Right renal pelvis (tissue), 4 donors: ENCODE measurements at places on chromosomes 5 and 9.

DNA sequence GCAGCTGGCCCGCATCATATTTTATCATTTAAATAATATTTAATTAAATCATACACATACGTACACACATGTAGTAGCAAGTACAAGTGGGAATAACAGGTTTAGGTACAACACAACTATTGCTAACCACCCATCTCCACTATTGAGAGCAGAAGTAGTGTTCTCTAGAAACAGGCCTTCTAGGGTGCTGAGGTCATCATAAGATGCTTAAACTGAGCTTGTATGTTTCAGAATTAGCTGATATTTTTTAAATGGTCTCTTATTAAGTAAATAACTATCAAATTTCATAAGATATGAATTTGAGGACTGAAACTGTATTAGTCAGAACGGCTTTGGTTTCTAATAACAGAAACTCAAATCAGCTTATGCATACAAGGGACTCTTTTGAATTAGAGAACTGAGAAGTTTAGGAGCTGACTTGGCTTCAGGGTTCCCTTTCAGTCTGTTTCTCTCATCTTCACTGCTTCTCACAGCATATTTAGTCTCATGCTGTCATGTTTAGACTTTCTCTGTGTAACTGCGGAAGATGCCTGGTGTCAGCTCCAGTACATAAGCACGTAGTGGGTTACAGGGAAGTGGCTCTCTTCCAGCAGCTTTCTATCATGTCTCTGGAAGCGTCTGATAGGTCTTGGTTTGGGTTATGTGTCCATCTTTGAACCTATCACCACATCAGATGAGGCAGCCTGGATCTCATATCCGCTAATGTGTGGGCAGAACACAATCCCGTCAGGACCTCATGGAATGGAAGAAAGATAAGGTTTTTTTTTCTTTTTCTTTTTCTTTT lies 25.0 kb upstream of the OCLN start:
- DNase-seq: no peak

DNA sequence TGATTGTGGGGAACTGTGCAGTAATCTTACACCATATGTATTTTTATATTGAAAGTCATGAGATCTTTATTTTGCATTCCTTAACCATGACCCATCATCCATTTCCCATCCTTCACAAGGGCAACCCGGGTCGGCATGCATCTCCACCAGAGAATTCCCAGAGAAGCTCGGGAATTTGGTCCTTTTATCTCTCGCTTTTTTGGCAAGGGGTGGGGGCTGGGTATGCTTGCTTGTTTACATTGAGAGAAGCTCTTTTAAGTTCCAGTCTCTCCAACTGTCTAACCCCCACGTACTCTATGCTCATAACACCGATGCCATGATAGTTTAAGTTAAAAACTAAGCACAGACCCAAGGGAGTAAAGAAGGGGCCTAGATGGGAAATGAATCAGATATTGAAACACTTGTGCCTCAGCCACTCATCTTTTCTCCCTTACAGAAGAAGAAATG lies 109.9 kb upstream of the NFIB start:
- no peak for DNase-seq

DNA sequence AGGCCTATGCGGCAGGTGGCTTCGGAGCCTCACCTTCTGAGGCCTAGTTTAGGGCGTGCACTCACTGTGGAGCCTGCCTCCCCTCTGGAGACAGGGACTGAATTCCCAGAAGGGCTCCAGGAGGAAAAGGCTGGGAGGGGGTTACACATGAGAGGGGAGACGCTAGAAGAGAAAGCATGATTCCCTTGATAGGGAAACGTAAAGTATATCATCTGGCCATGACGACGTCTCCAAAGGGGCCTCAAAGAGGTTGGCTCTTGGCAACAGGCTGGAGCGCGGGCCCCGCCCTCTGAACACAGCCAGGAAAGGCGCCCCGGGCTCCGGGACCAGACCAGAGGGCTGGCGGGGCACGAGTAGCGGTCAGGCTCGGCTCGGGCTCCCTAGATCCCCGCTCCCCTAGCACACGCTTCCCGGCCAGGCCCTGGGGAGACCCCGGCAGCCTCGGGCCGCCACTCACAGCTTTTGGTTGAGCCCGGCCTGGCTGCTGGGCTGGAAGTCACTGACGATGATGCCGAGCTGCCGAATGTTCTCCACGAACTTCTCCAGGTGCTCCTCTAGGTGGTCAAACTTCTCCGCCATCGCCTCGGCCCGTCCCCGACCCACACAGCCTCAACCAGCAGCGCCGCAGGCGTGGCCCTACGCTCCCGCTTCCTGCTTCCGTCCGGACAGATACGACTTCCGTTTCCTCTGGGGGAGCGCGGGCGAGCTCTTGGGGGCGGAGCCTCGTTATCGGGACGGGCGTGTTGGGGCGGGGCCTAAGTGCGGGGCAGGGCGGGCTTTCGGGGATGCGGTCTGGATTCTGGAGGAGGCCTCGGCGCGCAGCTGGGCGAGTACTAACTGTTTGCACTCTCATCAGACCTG lies at the start of gene MED10:
TSS of gene MED10 (minus strand) at position 643 of the 861 bp plus-strand sequence. CDS start at position 579, 64 bp downstream.
- DNase-seq: peak; percentile 81

DNA sequence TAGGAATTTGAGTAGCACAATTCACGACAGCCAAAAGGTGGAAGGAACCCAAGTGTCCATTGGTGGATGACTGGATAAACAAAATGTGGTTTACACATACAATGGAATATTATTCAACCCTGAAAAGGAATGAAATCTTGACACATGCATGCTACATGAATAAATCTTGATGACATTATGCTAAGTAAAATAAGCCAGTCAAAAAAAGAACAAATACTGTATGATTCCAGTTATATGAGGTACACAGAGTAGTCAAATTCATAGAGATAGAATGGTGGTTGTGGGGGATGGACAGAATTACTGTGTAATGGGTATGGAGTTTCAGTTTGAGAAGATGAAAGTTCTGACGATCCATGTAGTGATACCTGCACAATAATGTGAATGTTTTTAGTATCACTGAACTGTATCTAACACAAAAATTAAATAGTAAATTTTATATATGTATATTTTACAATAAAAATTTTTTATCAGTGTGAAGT lies 117.7 kb upstream of the GNA14 start:
- DNase-seq: no peak

- no peak for DNase-seq
Observed at GRCh38 chr9:114056527-114056926, 21.6 kb downstream of the AMBP start.

GRCh38 chr9:83081846-83082245 lies 18.9 kb upstream of the RASEF start:
- no peak for DNase-seq

GRCh38 chr9:127974001-127974768 lies 6.6 kb downstream of the EEIG1 start:
- DNase-seq: no peak

- DNase-seq: no peak
Observed at GRCh38 chr5:170155771-170156170, 50.1 kb downstream of the FOXI1 start.

- no peak for DNase-seq
Observed at GRCh38 chr9:87954230-87954629, 20.1 kb downstream of the CDK20 start.

- no peak for DNase-seq
Observed at GRCh38 chr5:128904805-128905567, 60.3 kb upstream of the SLC27A6 start.

DNA sequence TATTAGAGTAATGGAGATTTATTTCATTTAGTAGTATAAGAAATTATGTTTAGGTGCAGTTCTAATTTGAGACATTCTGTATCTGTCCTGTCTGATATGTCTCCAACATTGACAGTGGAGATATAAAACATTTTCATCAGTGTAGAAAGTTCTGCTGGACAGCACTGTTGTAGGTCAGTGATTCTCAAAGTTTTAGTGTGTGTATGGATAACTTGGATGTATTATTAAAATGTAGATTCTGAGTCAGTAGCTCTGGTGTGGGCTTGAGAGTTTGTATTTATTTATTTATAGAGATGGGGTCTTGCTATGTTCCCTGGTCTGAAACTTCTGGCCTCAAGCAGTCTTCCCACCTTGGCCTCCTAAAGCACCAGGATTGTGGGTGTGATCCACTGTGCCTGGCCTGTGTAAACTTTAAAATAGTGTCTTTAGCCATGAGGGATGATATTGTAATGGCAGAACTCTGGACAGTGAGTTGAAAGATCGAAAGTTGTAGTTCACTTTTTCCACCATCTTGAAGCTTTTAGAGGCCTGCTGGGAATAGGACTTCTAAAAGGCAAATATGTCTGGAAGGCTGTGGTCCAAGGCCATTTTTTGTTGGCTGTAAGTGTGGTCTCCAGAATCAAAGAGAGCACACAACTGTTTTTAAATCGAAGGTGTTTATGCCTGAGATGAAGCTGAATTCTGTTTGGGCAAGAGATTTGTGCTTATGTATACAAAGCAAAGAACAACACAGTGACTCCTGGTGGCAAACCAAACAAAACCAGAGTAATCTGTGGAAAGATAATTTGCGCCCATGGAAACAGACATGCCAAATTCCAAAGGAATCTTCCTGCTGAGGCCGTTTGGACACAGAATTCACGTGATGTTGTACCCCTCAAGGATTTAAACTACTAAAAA lies 12.4 kb downstream of the UBAP1 start:
- no peak for DNase-seq

- DNase-seq: no peak
Observed at GRCh38 chr9:79352322-79352721, 219.4 kb upstream of the TLE4 start.

DNA sequence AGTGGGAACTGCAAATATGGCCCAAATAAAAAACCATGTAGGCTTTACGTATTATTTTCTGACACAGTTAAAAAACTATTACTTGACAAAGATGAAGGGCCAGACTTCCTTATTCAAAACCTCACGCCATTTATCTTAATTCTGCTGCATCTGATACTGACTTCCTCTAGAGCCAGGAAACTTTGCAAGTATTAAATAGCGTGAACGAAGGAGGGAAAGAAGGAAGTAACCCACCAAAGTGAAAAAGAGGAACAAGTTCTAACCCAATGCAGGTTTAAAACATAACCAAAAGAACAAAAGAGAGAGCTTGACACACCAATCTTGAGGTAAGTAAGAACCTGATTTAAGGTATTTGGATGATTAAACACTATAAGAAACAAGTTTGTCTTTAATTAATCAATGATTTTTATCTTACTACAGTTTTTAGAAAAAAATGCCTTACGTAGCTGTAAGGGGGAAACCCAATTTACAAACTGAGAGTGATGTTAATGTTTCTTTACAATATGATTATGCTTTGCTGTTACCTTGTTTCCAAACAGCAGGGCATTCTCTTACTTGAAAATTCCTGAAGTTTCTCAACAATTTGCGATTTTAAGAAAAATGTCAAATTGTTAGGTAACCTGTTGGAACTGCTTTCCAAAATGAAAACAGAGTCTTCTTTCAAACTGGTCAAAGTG lies at the start of gene GAPT:
TSS of gene GAPT (plus strand) at position 220 of the 677 bp plus-strand sequence. CDS start 3,102 bp downstream, outside the sequence.
- no peak for DNase-seq

GRCh38 chr9:110898866-110899265 lies 139.4 kb downstream of the LPAR1 start:
- no peak for DNase-seq

DNA sequence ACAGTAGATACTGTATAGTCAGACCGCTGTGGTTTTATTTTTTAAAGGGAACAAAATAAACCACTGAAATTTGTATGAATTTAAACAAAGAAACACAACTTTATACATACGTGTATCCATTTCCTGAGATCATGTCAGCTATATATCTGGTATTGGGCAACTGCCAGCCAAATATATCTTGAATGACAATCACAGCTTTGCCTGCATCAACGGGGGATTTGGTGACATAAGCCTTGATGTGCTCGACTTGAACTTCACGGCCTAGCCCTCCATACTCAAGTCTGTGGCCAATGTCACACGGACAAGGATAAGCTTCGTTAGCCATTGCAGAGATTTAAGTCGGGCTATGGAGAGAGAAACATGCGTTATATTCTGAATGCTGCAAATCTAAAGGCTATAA lies 17.3 kb downstream of the CMBL start:
- DNase-seq: no peak

- DNase-seq: no peak
Observed at GRCh38 chr9:96859461-96860198, 5.3 kb upstream of the ZNF782 start.

GRCh38 chr5:61704289-61704688 lies 372.2 kb downstream of the ZSWIM6 start:
- DNase-seq: no peak

GRCh38 chr9:115548609-115549260 lies 430.8 kb upstream of the TNC start:
- no peak for DNase-seq

GRCh38 chr9:108704156-108704852 lies 151.5 kb downstream of the ACTL7B start:
- DNase-seq: no peak

GRCh38 chr5:169805527-169805934 lies 168.5 kb downstream of the DOCK2 start:
- no peak for DNase-seq

DNA sequence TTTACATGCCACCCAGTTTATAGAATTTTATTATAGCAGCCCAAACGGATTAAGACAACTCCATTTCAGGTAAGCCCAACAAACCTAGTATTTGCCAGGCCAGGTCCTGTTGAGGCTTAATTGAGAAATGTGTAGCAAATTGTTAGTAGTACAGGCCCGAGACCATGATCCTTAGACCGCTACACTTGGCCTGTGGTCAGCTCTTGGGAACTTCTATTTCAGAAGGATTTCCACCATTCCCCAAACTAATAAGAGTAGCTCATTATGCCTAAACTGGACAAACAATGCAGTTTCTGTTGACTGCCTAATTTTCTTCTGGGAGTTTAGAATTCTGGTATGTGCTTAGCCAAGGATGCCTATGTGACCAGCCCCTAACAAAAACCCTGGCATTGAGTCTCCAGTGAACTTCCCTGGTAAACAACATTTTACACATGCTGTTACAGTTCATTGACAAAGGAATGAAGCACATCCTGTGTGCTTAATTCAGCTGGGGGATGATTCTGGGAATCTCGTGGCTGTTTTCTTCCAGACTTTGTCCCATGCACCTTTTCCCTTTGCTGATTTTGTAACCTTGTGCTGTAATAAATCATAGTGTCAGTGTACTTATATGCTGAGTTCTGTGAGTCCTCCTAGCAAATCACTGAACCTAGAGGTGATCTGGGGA lies 5.6 kb upstream of the GPX3 start:
- peak; percentile 35 for DNase-seq

- no peak for DNase-seq
Observed at GRCh38 chr5:83406906-83407305, 64.6 kb upstream of the VCAN start.

- no peak for DNase-seq
Observed at GRCh38 chr9:136943291-136944211, 987 bp downstream of the FBXW5 start.

GRCh38 chr9:107685901-107686300 lies 196.3 kb upstream of the KLF4 start:
- DNase-seq: no peak
